ENCODE measurements at places on chromosomes 12 and 14. TPM values are rescaled to one million over a fixed set of nuclear protein-coding genes. Genes with fewer than 3 reads are reported as not detected.

Gene TAS2R8
- total RNA-seq, result not detected

Gene FKBP3
- 33.0 TPM for total RNA-seq

Gene PPFIA2
- 1.4 TPM for total RNA-seq

Gene PAPOLA
- 153 TPM for total RNA-seq

Gene SYCP3
- total RNA-seq, result 0.64 TPM

Gene KRT77
- not detected for total RNA-seq

Gene RNF212B
- not detected for total RNA-seq

Gene SLC6A13
- total RNA-seq, result 3.9 TPM
